CD8-positive, alpha-beta memory T cell (primary cell): ENCODE measurements at places on chromosomes 3 and 15.

- DNase-seq = no peak
Measured at GRCh38 chr3:185508335-185508991, 9.6 kb upstream of the TMEM41A start.

- no peak for DNase-seq
Measured at GRCh38 chr3:128285042-128285966, 132.0 kb downstream of the EEFSEC start.

DNA sequence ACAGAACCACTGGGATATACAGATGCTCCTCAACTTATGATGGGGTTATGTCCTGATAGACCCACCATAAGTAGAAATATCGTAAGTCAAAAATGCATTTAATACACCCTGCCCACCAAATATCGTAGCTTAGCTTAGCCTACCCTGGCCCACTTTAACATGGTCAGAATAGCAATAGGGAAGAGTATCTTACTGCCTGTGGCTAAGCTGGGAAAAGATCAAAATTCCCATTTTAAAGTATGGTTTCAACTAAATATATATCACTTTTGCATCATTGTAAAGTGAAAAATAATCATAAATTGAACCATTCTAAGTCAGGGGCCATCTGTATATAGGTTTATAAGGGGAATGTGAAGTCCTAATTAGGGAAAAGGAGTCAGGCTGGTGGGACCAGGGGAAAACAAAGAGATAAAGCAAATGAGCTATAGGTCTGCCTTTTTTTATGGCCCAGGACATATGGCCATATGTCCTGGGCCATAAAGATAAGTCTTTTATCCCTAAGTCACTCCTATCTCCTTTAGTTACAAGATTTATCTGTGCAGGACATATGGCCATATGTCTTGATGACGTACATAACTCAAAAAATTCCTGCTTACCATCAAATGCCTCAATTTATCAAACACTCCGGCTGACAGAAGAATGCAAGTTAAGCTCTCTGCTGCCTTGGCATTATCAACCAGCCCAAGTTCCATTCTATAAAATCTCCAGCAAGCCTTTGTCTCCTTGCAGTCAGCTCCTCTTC lies 11.2 kb downstream of the RTP3 start:
- no peak for DNase-seq

GRCh38 chr15:86336051-86336788 lies 256.5 kb downstream of the AGBL1 start:
- no peak for DNase-seq

GRCh38 chr3:148755570-148755969 lies 57.9 kb downstream of the AGTR1 start:
- DNase-seq = no peak

- no peak for DNase-seq
Measured at GRCh38 chr3:37546876-37547275, 314.8 kb upstream of the CTDSPL start.

DNA sequence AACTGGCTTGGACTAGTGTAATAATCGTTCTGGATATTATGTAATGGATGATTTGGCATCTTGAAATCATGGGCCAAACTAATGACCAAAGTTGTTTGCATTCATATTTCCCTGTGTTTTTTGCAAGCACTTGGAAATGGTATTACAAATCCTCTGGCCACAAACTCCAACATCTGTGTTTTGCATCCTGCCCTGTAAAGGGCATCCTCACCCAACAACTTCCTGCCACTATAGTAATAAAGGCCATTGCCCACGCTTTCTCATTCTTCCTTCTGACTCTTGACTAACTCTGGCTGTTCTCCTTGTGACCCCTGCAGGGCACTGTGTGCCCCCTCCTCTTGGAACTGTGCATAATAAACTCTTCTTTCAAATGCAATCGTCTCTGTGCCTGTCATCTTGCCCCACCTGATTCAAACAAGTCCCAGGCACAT lies 25.4 kb upstream of the PSMD6 start:
- DNase-seq = no peak

- DNase-seq = no peak
Measured at GRCh38 chr3:56323986-56324420, 144.3 kb downstream of the ERC2 start.

- no peak for DNase-seq
Measured at GRCh38 chr3:53880396-53881345, 1.3 kb downstream of the ACTR8 start.

DNA sequence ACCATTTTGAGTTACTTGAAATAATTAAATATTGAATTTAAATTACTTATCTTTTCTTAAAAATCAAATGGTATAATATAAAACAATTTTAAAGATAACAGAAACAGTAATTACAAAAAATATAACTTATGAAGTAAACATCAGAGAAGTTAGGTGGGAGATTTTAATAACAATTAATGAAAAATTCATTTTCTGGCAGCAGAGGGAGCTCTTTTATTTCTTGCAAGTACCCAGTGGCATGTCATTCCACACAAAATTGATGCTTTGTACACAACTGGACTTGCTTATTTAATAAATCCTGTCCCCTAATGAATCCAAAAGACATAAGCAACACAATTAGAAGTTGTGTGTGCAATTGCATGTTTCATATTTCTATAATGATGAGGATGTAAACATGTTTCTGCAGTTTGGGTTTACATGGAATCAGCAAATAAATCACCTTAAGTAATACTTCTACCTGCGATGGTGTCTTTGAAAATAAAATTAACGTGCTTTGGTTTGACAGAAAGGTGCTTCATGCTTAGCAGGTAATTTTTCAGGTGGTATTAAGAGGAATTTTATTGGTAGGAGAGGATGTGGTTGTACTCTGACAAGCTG lies 861.3 kb downstream of the ZPLD1 start:
- DNase-seq = no peak

DNA sequence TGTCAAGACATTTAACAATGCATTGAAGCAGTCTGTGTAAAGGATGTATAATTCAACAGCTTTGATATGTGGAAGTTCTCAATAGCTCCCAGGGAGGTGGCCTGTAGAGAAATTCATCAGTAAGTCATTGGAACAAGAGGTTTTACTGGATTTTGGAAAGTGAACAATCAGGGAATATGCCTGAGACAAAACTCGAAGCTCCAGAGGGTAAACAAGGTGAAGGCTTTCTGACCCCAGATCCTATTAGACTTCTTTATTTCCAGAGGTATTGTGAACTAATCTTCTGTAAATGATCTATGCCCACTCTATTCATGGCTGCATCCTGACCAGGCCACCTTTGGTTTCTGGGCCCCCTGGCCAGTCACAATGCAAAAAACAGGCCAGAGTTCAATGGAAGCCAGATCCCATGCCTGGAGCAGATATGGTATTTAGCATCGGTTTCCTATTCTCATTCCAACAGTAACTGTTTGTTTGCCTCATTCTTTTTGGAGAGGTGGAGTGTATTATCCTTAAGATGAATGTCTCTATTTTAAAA lies 177.3 kb downstream of the SATB1 start:
- DNase-seq = no peak

DNA sequence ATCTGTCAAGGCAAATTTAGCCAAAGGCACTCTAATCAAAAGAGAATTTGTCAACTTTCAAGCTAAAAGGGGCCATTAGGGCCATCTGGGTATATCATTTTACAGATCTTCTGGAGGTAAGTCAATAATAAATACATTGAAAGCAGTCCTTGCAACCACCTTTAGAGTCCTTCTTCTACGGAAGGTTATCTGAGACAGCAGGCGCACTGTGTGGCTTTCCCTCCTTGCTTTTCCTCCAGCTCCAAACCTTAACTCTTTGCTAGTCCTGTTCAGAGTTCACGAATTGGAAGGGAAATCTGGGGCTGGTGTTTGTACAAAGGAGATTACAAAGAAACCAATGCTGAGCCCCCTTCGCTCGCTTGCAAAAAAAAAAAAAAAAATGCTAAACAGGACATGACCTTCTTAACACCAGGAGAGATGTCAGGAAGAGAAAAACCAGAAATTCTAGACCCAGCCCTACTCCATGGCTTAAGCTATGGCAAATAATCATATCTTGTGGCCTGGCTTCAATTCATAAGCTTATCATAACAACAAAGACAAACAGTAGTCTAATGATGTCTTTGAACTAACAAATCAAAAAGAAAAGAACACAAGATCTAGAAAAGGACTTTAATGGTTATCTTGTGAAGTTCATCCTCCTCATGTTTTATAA lies 215.7 kb downstream of the STT3B start:
- no peak for DNase-seq

DNA sequence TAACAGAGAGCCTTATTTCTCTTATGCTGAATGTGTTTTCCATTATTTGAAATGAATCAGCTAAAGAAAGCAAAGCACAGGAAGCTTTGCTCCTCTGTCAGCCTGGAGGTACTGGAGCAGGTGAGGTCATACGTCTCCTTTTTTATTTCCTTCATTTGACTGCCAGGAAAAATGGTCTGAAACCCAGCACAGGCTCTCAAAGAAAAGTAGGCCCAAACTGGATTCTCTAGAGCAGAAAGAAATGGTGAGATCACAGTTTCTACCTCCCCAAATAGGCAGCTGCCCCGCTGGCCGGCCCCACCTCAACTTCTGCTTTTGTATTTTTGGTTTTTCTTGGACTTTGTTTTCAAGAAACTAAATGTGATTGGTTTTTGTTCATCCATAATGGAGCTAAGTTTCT lies 95.1 kb downstream of the RPL39L start:
- no peak for DNase-seq

DNA sequence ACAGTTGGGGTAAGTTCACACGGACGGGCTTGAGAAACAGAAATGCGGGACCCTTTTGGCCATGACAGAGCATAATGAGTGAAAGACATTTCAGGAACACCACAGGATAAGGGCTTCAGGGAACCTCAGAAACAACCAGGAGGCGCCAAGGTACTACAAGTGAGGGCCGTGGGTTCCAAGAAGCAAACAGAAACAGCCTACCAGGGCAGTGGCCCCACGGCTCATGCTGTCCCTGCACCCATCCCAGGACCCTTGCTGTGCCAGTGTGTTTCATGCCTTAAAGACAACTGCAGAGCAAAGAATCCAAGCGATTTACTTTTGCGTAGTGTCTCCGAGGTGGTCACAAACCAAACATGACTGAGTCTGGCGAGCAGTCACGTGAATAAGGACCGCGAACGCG lies 54.0 kb downstream of the RUBCN start:
- no peak for DNase-seq

GRCh38 chr3:149366031-149366430 lies 11.4 kb downstream of the TM4SF1 start:
- no peak for DNase-seq

GRCh38 chr3:123719862-123720453 lies 135.1 kb upstream of the HACD2 start:
- no peak for DNase-seq

DNA sequence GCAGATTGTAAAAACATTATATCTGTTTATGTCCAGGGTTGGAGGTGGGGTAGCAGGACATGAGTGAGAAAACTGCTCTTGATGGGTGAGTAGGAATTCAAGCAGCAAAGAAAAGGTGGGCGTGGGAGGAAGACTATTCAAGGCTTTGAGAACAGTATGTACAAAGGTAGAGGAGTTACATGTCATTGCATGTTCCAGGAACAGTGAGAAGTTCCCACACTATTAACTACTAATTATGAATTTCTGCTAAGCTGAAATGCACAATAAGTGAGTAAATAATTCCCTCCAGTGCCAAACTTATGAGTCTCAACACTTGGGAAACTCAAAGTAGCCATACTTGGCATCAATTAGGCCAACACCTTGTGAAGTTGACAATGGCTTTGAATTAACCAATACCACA lies 80.1 kb downstream of the SRGAP3 start:
- DNase-seq = no peak

DNA sequence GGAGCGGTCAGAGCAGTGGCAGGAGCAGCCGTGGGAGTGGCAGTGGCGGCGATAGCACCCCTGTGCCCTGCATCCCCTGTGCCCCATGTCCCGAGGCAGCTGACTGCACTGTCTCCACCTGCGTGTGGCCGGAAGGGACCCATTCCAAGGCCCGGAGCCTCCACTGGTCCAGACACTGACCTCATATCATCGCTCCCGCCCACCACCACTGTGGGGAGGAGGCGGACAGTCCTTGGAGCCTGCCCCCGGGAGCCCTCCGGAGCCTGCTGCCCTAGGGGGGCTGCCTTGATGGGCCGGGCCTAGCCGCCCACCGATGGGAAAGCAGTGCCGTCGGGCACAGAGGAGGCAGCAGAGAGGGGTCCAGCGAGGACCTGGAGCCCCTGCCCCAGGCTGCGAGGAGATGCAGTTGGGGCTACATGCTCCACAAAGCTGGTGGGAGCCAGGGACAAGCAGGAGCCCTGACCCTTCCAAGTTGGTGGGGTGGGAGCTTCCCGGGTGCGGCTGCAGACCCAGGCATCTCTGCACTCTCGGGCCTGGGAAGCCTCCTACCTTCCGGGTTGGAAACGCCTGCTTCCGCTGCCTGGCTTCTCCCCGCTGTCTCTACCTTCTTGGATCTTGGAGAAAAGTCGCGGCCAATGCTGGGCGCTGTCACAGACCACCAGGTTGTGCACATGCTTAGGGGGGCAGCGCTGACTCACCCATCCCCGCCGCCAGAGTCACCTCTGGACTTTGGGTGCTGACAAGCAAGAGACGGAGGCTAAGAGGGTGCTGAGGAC lies 283.2 kb upstream of the ROBO1 start:
- no peak for DNase-seq

GRCh38 chr3:125186261-125186787 lies 26.2 kb downstream of the SLC12A8 start:
- no peak for DNase-seq

DNA sequence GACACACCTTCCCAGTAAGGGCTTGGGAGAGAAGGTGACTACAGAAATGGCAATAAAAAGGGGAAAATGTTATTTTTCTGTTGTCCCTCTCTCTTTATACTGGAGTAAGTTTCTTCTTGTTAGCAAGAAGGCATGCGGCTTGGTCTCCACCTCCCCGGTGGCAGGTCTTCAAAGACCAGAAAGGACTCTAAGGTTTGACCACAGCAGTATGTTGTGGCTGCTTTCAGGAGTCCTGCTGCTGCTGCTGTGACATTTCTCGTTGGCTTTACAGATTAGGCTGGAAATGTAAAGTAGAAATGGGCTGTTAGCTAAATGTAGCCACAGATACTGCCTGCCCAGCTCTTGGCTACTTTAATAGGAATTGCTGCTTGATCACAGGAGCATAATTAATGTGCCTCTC lies 175.8 kb upstream of the ZBTB20 start:
- DNase-seq = no peak

DNA sequence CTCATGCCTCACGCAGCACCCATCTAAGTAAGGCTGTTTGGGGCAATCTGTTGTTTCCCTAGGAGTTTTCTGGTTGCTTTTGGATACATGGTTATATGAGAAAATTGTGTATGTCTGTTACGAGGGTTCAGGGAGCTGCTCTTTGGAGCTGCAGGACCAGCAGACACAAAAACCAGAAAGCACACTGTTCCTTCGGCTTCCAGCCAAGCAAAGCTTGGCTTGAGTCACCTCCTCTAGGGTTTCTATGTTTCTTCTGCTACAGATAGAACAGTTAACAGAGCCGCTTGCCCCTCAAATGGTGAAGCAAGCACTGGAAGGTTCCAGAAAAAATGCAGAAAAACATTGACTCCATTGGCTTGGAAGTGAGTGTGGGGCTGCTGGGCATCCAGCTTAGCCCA lies 49.2 kb upstream of the CTDSPL start:
- DNase-seq = no peak
